Stimulated activated CD4-positive, alpha-beta T cell treated with anti-CD3 and anti-CD28 coated beads, Interleukin-1b, Interleukin-23, amount 100 ng/mL, for 24 hours (primary cell): ENCODE measurements at places on chromosomes 7 and 10.

DNA sequence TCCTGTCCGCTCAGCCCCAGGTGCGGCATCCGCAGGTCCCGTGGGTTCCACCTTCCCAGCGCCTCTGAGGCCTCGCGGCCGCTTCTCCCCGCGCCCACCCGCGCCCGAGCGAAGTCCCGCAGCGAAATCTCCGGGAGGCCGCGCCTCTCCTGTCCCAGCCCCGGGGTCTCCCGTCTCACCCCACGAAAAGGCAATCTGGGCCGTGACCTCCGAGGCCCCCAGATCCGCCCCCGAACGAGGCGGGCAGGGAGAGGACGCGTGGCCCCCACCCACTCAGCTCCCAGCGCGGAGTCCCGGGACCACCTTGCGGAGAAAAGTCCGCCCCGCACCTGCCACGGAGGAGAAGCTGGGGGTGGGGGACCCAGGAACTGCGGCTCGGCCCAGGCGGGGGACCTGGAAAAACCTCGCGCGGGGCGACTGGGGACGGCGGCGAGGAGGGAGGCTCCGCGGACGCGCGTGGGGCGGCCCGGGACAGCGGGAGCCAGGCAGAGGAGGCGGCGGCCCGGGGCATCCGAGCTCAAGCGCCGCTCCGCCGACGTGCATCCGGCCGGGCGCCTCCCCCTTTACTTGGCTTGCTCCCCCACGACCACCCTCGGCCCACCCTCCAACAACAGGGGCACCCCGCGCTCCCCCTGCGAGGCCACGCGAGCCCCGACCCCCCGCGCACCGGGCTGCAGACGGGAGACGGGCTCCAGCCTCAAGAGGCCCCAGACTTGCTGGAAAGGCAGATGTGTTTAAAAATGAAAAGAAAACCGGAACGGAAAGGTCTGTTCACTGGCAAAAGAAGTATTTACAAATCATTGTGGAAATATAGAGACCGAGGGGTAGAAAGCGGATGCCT lies 33.0 kb upstream of the RNF32 start:
- DNase-seq = no peak

- DNase-seq = no peak
These were observed 78.3 kb downstream of the RAPGEF5 start for GRCh38 chr7:22278660-22279059.

GRCh38 chr7:128031901-128032604 lies 816 bp upstream of the LRRC4 start:
- peak; percentile 29 for DNase-seq

- DNase-seq = no peak
These were observed 4.6 kb downstream of the AKR1B1 start for GRCh38 chr7:134454277-134454676.

DNA sequence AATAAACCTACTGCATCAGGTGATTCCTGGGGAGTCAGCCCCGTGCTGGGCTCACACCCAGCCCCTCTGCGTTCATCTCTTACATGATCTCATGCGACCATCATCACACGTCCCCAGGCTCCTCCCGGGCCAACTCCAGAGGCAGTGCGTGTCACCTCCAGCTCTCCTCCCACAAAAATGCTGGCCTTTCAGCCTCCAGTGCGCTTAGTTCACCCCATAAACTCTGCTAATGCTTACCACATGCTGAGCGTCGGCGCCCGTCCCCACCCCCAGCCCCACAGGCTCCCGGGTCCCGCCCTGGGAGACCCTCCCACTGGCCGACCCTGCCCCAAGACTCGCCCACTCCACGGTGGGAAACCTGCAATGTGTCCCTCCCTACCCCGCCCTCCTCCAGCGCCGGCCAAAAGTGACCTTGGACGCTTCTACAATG lies 816 bp upstream of the SDK1 start:
- DNase-seq = no peak

- no peak for DNase-seq
These were observed at the start of gene UFSP1 for GRCh38 chr7:100888988-100889750. Gene UFSP1 (minus strand): TSS chr7:100889715. CDS start chr7:100889271, 444 bp downstream.

GRCh38 chr7:36387435-36388231 lies 2.0 kb upstream of the ANLN start:
- DNase-seq = no peak

DNA sequence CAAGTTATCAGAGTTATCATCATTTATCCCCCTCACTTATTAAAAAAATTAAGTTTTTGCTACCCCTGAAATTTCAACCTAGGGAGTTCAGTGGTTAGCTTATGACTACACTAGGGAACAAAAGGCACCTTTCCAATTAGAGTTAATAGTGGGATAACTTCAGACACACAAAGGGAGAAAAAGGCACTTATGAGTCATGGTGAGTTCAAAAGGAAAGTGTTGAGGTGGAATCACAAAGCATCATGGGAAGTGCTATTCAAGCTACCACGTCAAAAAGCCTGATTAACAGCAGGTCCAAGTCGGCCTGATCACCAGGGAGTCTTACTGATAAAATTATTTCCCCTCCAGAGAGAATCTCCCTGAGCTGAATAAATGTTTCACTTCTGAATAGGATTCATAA lies 165.7 kb downstream of the C7orf25 start:
- no peak for DNase-seq

GRCh38 chr7:87875151-87876039 lies 765 bp downstream of the SLC25A40 start:
- DNase-seq = no peak
